A172 (cell line): ENCODE measurements at places on chromosomes 12 and 14.

DNA sequence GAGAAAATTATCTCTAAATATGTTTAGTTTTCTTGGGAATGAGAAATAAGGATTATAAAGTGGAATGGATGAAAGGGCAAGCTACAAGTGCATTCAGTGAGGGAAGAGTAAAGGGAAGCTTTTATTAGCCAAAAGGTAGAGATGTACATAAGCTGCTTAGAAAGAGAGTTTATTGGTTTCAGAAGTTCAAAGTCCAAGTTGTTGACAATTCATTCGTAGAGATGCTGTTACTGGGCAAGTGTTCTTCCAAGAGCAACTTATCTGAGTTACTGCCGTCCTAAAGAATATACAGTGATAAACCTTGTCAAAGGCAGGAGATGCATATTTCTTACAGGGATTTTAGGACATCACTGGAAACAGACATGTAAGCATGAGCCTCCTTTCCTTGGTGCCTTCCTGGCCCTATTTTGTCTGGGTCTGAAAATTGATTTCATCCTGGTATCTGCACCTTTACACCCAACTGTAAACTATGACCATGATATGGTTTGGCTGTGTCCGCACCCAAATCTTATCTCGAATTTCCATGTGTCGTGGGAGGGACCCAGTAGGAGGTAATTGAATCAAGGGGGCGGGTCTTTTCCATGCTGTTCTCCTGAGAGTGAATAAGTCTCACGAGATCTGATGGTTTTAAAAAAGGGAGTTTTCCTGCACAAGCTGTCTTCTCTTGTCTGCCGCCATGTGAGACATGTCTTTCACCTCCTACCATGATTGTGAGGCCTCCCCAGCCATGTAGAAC lies 46.8 kb downstream of the TRMT5 start:
- DNase-seq: no peak

DNA sequence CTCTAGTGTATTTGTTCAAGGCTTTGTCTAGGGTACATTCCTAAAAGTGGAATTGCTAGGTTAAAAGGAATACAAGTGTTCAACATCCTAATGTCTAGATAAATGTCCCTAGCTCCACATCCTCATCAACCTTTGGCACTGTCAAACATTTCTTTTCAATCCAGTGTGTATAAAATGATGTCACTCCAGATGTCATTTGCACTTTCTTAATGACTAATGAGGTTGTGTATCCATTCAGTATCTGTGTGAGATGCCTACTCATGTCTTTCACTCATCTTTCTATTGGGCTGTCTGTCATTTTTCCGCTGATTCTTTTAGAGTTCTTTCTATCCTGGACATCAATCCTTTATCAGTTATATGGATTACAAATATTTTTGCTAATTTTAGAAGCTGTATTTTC lies 43.3 kb downstream of the ARMH4 start:
- no peak for DNase-seq

DNA sequence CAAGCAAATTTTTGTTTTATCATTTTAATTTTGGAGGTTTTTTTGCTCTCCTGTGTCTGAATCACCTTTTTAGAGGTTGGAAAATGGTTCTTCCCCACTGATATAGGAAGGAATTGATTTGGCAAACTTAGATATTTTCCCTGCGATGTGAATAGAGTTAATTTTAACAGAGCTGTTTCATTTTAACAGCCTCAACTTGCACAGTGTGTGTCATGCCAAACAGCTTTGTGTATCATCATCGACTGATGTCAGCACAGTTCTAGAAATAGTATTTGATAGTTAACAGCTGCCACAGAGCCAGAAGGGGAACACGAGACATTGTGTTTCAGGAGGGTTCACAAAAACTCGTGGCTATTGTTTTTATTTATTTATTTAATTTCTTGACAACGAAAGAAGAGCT lies 243.1 kb upstream of the FOXN3 start:
- no peak for DNase-seq

DNA sequence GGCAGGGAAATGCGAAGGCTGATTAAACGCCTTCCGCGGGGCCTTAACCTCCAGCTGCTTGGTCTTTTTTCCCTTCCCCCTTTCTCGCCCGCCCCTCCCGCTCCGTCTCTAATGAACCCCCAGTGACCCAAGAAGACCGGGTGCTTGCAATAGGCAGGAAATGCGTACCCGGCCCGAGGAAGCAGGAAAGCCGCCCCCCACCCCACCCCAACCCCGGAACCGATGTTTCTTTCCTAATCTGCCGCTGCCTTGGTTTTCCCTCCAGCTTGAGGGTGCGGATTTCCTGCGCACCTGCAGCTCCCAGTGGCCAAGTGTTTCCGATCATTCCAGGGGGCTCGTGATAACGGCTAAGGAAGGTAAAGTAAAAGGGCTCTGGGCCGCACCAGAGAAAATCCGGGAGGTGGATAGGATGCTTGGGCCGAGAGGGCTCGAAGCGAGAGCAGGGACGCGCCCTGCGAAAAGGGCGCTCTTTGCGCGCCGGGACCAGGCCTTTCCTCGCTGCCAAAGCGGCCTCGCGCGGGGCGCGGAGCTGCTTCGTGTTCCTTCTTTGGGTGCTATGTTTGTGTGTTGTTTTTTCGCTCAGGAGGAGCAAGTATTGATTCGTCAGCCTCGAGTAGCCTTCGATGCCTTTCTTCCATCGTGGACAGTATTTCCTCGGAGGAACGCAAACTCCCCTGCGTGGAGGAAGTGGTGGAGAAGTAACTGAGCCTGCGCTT lies 983 bp downstream of the MYF6 start:
- no peak for DNase-seq

DNA sequence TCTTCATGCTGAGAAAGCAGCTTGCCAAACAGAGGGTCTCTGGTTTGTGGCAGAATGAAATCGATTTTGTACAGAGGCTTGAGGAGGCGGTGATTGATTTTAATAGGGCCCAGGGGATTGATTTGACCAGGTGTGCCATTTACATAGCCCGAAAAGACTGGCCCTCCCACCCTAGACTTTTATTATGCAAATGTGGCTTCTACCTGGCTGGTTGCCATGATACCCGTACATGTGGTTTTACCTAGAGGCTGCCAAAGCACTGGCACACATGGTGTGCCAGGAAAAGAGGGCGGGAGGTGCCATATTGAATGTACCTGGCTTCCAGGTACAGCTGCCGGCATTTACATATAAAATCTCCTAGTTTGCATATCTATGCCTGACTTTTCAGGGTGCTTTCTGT lies 18.0 kb upstream of the GUCY2C start:
- DNase-seq: no peak

- DNase-seq: no peak
Observed at GRCh38 chr14:65946494-65946893, 534.0 kb downstream of the FUT8 start.

GRCh38 chr14:104800015-104800770 lies 708 bp upstream of the ZBTB42 start:
- DNase-seq: no peak

DNA sequence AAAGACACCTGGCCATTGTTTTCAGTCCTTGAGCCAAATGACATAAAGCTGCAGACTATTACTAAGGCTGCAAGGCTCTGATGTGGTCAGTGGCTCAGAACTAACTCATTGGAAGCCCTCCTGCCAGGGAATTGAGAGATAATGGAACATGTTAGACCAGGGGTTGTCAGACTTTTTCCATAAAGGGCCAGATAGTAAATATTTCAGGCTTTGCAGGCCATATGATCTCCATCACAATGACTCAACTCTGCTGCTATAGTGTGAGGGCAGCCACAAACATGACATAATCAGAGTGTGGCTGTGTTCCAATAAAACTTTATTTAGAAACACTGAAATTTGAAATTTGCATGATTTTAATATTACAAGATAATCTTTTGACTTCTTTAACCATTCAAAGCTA lies 140.3 kb downstream of the TMEM30B start:
- DNase-seq: peak; percentile 65

- no peak for DNase-seq
Observed at GRCh38 chr12:96194576-96194889, 358 bp downstream of the ELK3 start.

DNA sequence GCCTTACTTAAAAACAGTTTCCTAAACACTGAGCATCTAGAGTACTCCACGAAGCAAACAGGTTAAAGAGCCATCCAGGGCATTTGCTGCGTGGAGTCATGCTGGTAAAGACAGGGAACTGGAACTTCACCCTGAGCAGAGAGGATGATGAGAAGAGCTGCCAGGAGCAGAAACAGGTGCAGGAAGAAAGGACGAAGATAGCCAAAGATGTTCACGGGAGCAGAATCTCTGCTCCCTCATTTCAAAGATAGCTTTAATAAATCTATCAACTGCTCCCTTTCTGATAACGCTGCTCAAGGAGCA lies 280.8 kb upstream of the FKBP4 start:
- DNase-seq: no peak

DNA sequence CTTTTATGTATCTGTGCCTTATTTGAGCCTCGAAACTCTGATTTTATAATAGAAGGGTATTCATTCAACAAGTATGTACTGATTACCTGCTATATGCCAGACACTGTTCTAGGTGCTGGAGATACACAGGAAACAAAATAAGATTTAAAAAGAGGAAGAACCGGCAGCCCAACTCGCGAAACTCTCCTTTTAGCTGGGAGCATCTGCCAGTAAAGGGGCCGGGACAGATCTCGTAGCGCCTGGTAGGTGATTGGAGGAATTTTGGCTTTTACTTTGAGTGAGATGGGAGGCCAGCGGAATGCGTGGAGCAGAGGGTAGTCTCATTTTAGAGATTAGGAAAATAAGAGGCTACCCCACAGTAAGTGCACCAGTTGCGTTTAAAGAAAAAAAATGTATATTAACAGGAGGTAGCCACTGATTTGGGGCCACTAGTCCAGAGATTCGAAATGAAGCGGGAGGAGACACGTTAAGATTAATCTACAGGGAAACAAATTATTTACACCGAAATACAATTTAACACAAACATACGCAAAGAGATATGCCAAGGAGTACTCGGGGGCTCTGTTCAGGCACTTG lies 520 bp upstream of the MON2 start:
- DNase-seq: peak; percentile 6
